ENCODE measurements at places on chromosomes 16 and 17. TPM values are rescaled to one million over a fixed set of nuclear protein-coding genes. Genes with fewer than 3 reads are reported as not detected.

DNA sequence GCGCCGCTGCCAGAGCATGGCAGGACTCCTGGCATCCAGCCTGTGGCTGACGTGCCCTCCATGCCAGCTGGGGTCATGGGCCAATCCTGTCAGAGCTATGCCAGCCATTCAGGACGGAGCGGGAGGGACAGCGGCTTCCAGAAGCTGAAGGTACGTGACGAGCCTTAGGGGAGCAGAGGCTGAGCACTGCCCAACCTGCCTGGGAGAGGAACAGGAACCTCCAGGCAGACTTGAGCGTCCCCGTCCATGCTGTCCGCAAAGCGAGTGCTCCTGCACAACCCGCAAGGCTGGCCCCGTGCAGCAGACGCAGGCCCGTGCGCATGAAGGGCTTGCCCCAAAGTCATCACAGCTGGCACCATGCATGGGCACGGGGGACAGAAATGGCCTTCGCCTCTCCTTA lies 21.5 kb downstream of the NDUFAF8 start:
- no peak for DNase-seq

DNA sequence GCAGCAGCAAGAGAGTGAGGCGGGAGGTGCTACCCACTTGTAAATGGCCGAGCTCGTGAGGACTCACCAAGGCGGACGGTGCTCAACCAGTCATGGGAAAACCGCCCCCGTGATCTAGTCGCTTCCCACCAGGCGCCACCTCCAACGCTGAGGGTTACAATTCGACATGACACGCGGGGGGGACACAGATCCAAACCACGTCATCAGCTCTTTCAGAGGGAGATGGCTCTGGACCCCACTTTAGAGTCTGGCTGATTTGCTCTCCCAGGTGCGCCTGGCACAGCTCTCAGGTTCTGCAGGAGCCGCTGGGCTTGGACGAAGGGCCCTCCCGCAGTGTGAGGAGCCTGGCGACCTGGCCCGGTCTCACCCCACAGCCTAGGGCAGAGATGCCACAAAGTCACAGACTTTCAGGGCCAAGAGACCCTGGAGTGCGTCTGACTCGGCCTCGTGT lies 21.1 kb upstream of the DOC2B start:
- no peak for DNase-seq

- no peak for DNase-seq
Observed at GRCh38 chr16:15572329-15573001, 70.5 kb downstream of the MARF1 start.

- no peak for DNase-seq
Observed at GRCh38 chr17:77006971-77007649, 133.7 kb upstream of the SEC14L1 start.

DNA sequence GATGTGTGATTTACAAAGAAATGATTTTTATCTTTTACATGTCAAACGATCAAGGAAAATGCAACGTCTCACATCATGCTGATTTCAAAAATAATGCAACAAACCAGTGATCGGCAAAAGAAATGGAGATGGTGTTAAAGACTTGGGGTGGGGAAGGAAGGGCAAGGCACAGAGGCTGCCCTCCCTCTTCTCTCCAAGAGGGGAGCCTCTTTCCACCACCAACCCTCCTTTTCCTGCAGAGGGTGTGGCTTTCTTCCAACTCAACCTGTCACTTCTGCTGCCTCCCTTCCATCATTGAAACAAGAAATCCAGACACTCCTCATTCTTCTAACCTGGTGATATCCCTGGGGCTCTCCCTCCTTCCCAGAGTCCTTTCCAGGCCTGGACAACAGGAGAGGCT lies 320.8 kb downstream of the SLC39A11 start:
- no peak for DNase-seq

DNA sequence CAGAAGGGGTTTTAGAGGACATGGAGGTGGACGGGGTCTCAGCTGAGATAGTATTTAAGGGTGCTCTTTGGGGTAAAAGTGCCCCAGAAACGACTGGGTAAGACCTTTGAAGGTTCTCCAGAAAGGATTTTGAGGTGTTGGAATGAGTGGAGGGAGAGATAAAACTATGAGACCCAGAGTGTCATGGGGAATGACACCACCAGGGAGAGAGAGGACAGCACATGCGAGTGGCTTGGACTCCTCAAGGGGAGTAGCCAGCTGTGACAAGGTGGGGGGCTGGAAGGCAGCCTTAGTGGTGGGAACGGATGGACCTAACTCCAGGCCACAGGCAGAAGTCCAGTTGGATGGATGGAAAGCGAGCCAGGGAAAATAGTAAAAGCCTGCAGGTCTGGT lies 19.2 kb upstream of the PITPNM3 start:
- no peak for DNase-seq

- DNase-seq = no peak
Observed at GRCh38 chr16:72480911-72481310, 309.0 kb upstream of the PMFBP1 start.

GDPD3 gene
- polyA plus RNA-seq = 7.5 TPM

DNA sequence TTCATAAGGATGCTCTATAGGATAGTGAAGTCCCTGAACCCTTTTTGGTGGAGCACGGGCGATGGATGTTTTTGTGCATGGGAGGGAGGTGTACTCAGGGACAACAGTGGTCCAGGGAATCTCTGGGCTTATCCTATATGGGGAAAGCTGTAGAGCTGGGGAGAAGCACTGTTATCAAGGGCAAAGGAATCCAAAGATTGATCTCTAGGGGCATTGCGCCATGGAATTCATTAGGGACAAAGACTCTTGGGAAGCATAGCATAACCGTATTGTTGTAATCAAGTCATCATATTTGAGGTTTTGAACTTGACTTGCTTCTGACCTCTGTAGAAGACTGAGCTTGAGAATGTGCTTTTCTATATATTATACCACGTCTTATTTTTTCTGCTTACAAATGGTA lies 172.9 kb upstream of the ZFHX3 start:
- DNase-seq = no peak

GRCh38 chr17:29640413-29640812 lies 17.7 kb upstream of the CORO6 start:
- no peak for DNase-seq

DNA sequence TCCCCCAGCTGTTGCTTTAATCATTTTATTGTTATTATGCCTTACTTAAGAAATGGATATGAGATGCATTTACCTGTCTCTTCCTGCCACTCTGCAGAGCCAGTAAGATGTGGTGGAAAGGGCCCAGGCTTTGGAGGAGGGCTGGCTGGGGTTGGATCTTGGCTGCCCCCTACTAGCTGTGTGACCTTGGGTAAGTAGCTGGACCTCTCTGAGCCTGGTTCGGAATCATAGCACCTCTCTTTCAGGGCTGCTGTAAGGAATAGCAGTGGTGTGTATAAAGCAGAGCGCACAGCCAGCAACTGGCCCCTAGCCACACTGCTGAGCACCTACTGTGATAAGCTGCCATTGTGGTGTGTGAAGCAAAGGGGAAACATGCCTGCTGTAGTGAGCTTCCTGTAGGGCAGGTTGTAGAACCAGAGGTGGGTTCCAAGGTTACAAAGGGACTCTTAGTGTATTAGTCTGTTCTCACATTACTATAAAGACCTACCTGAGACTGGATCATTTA lies 23.9 kb downstream of the MAPT start:
- DNase-seq = no peak

GRCh38 chr17:16599537-16599936 lies 30.5 kb upstream of the ZNF287 start:
- DNase-seq = no peak

CTRB1 gene
- polyA plus RNA-seq = 0.11 TPM

CDRT15 gene
- polyA plus RNA-seq = 0.43 TPM

DNA sequence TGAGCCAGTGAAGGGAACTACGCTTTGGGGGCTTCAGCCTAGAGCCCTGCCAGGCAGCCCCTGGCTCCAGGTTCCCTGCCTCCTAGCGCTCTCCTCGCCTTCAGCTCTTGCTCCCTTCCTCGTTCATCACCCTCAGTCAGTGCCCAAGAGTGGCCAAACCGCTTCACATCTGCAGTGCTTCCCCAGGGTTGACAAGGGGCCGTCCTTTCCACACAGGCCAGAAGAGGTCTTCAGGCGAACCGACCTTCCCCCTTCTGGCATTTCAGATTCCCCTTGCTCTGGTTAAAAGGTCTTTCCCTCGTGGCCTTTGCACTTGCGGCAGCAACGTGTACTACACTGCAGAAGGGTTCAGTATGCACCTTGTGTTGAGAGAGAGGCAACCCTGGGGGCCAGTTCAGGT lies 4.1 kb downstream of the RASD1 start:
- no peak for DNase-seq

- no peak for DNase-seq
Observed at GRCh38 chr16:57474671-57475661, 11.3 kb downstream of the DOK4 start.

SLC6A2 gene
- polyA plus RNA-seq = 1.2 TPM

AARS1 gene
- polyA plus RNA-seq = 85.5 TPM

DNA sequence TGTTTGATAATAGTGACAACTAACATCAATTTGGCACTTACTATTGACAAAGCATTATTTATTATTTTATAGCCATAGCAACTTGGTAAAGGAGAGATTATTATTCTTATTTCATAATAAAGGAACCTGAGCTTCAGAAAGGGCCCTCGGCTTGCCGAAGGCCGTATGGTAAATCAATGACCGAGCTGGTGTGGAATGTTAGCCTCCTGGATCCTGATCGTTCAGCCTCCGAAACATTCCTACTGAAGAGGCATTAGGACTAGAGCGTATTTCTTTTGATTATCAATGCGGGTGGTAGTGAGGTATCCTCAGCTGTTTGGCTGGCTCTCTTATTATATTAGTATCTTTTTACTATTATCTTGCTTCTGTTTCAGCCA lies 199.3 kb upstream of the TBX2 start:
- no peak for DNase-seq

PRSS22 gene
- 6.2 TPM for polyA plus RNA-seq

- DNase-seq = no peak
Observed at GRCh38 chr16:12027558-12028287, 51.2 kb downstream of the SNX29 start.

- DNase-seq = no peak
Observed at GRCh38 chr17:57422574-57423164, 166.3 kb downstream of the MSI2 start.

- no peak for DNase-seq
Observed at GRCh38 chr16:68285683-68286082, 21.4 kb downstream of the SLC7A6 start.

STH gene
- polyA plus RNA-seq = not detected

DNA sequence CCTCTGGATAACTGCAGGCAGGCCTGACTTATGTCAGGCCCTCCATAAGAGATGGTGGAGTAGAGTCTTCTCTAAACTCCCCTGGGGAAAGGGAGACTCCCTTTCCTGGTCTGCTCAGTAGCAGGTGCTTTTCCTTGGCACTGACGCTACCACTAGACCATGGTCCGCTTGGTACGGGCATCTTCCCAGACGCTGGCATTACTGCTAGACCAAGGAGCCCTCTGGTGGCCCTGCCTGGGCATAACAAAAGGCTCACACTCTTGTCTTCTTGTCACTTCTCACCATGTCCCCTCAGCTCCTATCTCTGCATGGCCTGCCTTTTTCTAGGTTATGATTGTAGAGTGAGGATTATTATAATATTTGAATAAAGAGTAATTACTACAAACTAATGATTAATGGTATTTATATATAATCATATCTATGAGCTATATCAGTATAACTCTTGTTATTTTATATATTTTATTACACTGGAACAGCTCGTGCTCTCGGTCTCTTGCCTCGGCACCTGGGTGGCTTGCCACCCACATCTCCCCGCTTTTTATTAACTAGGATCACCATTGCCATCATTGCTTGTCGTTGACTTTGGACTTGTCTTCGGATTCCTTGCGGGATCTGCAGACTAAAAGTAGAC lies 59.8 kb upstream of the ARL4D start:
- no peak for DNase-seq

DNA sequence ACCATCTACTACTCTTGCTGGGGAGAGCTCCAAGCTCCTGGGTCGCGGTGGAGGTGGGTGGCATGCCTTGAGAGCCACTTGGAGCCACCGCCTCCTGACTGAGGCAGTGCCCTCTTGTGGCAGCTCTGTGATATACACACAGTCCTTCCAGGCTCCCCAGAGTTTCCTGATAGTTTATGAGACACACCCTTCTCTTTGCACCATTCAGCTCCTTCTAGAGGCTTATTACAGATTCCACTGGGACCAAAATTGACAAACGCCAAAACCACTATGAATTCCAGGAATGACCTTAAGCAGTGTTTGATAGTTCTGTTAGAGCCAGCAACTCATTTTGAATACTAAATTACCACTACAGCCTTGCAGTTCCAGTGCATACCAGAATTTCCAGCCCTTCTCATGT lies 170.1 kb upstream of the CDH13 start:
- no peak for DNase-seq
